ENCODE measurements at places on chromosomes 1 and 21.
A peak's percentile ranks its signal among the peaks of the same experiment; 100 is the strongest.

- DNase-seq = no peak
Measured at GRCh38 chr1:78126506-78126905, 80.7 kb downstream of the GIPC2 start.

DNA sequence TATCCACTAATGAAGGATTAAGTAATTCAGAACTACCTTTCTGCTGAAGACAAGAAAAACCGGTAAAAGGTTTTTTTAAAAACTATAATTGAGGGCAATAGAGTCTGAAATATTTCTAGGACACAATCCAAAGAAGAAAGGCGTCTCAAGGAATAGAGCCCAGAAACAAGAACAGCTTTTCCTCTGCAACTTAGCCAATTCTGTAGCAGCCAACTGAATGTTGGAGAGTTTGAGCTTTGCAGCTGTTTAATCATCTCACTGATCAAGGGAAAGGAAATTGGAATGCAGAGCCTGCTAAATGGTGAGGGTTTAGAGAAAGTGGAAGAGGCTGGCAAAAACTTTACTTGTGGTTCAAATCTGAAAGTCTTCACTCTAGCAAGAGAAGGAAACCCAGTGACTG lies 818.9 kb downstream of the KCNT2 start:
- no peak for DNase-seq

GRCh38 chr1:172931340-172931739 lies 119.4 kb downstream of the TNFSF18 start:
- DNase-seq = no peak

DNA sequence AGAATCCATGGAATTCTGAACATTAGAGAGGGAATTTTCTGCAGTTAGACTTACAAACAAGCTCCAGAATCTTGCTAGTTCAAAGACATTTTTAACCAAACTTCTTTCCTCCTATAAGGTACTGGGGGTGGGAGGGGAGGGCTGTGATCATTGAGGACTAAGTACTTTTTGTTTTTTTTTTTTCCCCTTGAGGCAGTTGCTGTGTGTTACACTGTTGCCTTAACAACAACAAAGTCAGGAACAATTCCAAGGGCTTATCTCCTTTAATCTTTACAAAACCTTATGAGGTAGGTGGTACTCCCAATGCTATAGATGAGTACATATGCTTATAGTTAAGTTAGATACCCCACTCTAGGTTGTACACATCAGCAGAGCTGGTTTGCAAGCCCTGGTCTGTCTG lies 62.9 kb downstream of the PPP1R12B start:
- no peak for DNase-seq

GRCh38 chr1:219555806-219556205 lies 57.1 kb downstream of the ZC3H11B start:
- no peak for DNase-seq

- peak; percentile 69 for DNase-seq
Measured at GRCh38 chr1:22639286-22639685, 2.9 kb downstream of the C1QA start.

DNA sequence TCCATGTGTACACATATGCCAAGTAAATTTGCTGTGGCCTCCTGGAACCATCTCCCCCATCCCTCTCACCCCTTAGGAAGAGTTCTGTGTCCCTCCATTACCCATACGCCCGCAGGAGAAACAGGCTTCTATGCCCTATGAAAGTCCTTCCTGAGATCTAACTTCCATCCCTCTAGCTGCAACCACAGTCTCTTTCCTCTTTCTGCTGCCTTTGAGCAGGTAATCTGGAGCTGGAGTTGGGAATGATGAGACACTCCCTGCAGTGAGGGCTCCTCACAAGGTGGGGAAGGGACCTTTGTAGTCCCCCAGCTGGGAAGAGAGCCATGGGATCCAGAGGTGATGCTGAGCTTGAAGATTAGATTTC lies 2.0 kb upstream of the KCNQ4 start:
- no peak for DNase-seq

GRCh38 chr1:178150610-178151009 lies 56.7 kb downstream of the RASAL2 start:
- no peak for DNase-seq

DNA sequence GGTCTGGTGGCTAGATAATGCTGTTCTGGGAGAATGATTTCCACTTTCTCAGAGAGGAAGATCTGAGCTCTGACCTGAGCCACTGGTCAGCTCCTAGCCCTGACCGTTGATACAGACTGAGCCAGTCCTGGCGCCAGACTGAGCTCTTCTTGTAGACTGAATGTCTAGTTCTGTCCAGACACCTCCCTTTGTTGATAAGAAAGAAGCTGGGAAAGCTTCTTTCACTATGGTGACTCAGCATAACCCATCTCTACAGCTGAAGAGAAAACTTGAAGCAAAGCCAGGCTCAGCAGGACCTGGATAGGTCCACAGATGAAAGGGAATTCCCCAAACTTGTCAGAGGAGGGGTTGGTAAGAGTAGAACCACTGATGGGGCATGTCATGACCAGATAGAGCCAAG lies 9.9 kb upstream of the TRABD2B start:
- no peak for DNase-seq

- no peak for DNase-seq
Measured at GRCh38 chr1:37410815-37411214, 63.6 kb upstream of the ZC3H12A start.

- DNase-seq = no peak
Measured at GRCh38 chr1:226706684-226707083, 32.4 kb downstream of the ITPKB start.

GRCh38 chr1:65264197-65264929 lies 45.0 kb upstream of the DNAJC6 start:
- DNase-seq = peak; percentile 38

- no peak for DNase-seq
Measured at GRCh38 chr1:80659161-80659560, 1141.6 kb upstream of the ADGRL2 start.

GRCh38 chr1:34054920-34055319 lies 110.1 kb downstream of the CSMD2 start:
- no peak for DNase-seq

- DNase-seq = no peak
Measured at GRCh38 chr21:39315603-39316445, 2.4 kb upstream of the BRWD1 start.

Measured in hepatic stellate cell (primary cell).